ENCODE measurements at places on chromosomes 16 and 17.

DNA sequence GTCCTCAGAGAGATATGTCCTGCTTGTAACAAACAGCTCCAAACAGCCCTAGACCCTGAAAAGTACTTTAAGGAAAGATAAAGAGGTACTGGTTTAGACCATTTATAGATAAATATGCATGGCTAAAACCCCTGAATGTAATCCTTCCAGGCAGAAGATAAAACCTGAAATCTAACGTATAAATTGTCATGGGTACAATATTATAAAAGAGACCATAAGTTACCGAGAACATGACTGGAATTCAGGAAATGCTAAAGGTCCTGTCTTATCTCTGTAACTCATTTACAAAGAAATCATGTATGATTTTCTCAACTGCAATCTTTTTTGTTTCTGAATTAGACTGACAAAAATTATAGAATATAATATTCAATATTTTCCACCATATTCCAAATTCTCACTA, 9.2 kb upstream of the KANSL1 start:
- DNase-seq = no peak

- no peak for DNase-seq
Measured at GRCh38 chr16:84777435-84777834, 42.4 kb upstream of the CRISPLD2 start.

GRCh38 chr17:72967277-72967970, 125.1 kb downstream of the SLC39A11 start:
- no peak for DNase-seq

DNA sequence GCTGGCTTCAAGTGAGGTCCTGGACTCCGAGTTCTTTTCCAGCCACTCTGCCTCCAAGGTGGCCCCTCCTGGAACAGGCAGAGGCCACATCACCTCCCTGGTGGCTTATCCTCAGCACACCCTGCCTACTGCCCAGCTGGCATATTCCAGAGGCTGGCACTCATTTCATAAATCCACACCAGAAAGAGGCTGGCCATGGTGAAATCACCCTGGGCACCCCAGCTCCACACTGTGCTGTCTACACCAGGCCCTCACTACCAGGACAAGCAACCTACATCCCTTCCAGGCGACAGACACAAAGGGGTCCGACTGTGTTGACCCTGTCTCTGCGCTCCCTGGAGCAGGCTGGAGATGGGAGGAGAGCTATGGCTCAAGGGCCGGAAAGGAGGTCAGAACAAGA, 100.2 kb downstream of the C16orf78 start:
- DNase-seq = no peak

DNA sequence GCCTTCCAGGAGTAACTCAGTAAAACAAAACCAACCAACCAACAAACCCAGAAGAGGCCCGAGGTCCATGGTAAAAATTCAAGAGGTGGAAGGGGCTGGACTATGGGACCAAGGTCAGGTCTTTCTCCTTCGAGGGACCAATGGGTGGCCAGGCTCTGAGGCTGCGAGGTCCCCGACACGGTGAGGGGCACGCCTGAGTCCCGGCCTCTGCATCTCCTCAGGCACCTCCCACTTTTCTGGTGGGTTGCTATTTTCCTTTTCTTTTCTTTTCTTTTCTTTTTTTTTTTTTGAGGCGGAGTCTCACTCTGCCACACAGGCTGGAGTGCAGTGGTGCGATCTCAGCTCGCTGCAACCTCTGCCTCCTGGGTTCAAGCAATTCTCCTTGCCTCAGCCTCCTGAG, 18.0 kb downstream of the CD7 start:
- no peak for DNase-seq

- no peak for DNase-seq
Measured at GRCh38 chr16:49599281-49599680, 225.7 kb downstream of the C16orf78 start.

DNA sequence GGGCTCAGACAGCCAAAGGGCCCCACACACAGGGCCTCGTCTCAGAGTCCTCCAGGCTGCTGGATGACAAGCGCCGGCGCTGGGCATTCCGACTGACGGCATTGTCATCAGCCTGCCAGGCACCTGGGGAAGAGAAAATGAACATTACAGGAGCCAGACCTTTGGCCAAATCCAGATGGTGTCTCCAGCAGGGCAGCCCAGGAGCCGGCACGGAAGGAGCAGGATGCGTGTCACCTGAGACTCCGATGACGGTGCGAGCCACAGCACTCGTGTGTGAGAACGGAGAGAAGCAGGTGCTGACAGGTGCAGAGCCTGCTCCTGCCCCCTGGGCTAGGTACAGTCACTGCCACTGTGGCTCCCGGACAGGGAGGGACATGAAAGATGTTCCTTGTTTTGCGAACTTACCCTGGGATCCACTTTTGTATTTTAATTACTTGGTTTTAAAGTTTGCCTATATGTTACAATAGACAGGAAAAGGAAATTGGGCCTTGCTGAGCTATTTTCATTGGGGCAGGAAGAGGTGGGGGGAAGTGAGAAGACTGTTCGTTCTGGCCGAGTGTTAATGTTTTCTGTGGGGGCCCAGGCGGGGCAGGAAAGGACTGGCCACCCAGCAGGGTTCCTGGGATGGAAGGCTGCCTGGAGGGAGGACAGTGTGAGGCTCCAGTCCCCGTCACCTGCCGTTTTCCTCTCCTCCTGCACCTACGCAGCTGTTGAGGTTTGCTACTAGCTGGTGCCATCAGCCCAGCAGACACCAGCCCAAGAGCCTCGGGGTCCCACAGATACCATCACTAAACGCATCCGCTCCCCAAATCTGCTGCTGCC, 4.4 kb upstream of the FOXJ1 start:
- DNase-seq = no peak

DNA sequence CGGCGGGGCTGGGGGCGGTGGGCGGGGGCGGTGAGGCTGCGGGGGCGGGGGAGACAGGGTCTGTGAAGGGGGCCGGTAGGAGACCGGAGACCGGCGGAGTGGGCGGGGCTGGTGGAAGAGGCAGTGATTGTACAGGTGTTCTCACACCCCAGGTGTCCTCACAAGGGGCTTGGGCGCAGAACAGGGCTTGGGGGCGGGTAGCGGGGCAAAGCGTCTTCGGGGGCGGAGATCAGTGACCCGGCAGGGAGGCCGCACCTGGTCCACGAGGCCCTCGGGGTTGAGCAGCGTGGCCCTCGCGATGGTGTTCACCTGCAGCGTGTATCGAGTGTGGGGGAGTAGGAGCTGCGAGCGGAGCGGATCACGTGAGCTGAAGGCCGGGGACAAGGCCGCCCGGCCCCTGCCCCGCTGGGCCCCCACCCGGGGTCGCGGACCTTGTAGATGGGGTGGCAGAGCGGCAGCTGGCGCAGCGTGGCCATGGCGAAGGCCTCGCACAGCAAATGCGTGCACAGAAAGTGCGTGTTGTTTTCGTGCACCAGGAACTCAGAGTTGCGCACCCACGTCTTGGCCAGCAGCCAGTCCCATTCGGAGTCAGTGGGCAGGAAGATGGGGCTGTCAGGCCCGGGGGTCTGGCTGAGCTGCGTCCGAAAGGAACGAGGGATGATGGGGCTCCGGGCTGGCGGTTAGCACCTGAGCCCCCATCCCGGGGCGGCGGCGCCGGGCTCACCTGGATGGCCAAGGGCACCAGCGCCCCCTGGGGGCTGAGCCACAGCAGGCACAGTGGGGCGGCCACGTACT, 8.5 kb downstream of the ALOXE3 start:
- no peak for DNase-seq

DNA sequence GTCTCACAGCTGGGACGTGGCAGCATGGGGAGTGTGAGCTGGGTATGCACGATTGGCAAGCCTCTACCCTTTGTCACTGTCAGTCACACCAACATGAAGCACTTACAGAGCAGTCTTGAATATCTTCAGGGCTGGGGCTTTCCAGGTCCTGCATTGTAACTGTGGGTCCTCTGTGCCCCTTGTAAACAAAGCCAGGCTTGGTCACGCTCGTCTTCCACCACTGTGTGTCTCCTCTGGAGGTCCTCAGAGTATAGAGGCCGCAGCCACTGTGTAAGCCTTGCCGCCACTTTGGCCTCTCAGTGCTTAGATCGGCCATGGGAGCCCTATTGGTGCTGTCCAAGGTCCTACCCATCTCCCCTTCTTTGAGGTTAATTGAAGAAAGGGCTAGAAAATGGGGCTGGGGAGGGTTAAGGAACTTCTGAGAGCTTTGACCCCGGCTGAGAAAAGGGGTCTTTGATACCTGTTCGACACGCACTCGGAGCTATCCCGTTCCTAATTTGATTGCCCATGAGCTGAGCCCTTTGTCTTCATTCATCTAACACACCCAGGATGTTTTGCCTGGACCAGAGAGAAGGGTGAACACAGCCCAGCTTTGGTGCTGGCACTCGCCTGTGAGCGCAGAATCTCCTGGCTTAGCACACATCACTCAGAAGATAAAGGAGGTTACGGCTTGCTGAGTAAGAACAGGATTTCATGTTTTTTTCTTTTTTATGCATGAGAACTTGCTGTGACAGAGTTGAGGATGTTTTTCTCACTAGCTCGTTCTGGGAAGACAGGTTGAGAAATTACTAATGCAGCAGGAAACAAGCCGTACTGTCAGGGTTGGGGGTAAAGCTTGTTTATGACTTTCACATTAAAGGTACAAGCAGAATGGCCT, 267.9 kb downstream of the CPPED1 start:
- DNase-seq = no peak

DNA sequence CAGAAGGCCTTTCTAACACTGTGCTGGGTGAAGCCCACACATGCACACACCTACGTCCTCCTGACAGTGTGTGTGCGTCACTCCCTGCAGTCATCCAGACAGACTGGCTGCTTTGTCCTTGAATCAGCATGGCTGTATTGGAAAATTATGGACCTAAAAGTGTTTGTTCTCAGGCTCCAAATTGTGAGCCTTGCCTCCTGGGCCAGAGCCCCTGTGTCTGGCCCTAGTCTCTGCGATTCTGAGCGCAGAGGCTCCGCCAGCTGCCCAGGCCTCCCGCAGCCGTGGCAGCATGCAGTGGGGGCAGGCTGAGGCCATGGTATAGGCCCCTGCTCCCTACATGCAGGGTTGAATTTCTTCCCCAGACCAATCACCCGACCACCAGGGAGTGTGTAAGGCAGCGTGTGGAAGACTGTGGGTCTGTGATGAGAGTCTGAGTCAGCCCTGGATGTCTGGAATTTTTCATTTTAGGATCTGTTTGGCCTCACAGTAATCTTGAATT, 166.9 kb downstream of the LGALS9B start:
- DNase-seq = no peak

GRCh38 chr17:76577876-76578275, 7.8 kb downstream of the ST6GALNAC2 start:
- no peak for DNase-seq

- no peak for DNase-seq
Measured at GRCh38 chr17:4175921-4176807, 33.2 kb downstream of the CYB5D2 start.

GRCh38 chr17:49783071-49783715, 5.3 kb upstream of the KAT7 start:
- DNase-seq = no peak

GRCh38 chr17:14198575-14198974, 38.1 kb downstream of the CDRT15 start:
- no peak for DNase-seq

- DNase-seq = no peak
Measured at GRCh38 chr16:75703306-75703705, 2.0 kb upstream of the DUXB start.

DNA sequence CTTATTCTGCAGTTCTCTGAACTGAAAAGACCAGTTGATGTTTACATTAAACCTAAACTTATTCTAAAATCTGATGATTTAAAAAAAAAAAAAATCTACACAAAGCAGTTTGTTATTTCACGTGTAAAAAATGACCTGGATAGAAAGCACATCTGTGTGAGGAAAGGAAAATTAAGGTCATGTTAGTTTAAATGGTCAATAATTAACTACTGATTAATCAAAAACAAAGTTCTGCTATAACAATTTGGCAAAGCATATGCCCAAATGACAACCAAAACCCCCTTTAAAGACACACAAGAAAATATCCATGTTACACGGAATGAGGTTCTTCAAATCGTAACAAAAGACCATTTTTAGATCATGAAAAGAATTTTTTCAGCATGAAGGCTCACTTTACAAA, 30.4 kb downstream of the CACNG1 start:
- DNase-seq = no peak
